ENCODE measurements at places on chromosomes 4 and X.

DNA sequence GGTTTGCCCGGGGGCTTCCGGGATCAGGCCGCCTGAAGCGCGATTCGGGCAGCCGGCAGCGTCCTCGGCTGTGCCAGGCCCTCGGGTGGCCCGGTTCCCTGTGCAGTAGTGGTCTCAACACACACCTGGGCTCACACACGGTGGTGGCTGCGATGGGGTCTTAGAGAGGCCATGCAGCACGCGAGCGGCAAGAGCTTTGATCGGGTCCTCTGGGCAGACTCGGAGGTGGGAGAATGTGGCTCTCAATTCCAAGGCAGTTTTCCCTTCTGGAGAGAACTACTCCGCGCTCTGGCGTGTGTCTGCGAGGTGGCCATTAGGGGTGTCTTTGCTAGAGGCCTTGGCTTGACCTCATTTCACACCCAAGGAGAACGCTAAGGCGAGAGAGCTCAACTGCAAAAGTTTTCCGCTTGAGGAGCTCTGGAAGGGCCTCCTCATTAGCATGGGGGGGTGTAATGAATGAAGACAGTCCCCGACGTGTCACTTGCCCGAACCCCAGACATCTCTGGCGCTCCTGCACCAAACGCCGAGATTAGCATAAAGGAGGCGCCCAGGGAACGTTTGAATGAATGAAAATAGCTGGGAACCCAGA lies 771 bp upstream of the RBPJ start:
- DNase-seq: no peak

DNA sequence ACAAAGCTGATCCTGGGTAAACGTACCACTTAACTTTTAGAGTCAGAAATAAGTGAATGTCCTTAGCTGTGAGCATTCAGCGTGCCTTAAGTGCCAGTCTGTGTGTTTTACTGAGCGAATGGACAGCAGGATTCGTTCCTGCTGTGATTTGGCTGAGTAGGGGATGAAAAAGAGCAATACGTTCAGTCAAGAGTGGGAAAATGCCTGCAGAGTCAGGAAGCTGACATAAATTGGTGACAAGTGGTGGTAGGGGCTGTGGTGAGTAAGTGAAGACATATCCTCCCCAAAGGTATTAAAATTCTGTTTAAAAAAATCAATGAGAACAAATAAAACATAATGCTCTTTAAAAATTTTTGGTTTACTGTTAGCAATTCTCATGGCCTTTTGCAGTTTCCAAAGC lies 56.6 kb upstream of the TNIP3 start:
- DNase-seq: no peak

- peak; percentile 39 for DNase-seq
Observed at GRCh38 chr4:185587427-185588161, 52.3 kb upstream of the PDLIM3 start.

DNA sequence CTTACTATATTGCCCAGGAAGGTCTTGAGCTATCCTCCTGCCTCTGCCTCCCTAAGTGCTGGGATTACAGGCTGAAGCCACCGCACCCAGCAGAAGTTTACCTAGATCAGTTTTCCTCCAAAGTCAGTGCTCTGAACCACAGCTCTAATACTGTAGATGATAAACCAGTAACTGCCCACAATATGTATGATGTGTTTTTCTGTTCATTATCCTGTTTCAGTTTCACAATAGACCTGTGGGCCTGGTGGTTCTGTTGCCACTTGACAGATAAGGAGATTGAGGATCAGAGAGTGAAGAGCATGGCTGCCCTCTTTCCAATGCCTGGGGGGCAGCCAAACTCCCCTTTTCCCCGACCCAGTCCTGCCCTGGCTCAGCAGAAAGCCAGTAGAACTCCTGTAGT lies 87.0 kb downstream of the EFNB1 start:
- no peak for DNase-seq

GRCh38 chr4:8920969-8921368 lies 49.3 kb upstream of the HMX1 start:
- no peak for DNase-seq

DNA sequence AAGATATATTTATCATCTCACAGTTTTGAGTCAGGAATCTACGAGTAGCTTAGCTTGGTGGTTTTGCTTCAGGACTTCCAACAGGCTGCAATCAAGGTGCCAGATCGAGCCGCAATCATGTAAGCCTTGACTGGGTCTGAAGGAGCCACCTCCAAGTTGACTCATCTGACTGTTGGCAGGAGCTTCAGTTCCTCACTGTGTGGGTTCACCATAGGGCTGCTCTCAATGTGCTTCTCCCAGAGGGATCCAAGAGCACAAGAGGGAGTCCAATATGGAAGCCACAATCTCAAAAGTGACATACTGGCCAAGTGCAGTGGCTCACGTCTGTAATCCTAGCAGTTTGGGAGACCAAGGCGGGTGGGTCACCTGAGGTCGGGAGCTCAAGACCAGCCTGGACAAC lies 26.5 kb downstream of the DCHS2 start:
- no peak for DNase-seq

DNA sequence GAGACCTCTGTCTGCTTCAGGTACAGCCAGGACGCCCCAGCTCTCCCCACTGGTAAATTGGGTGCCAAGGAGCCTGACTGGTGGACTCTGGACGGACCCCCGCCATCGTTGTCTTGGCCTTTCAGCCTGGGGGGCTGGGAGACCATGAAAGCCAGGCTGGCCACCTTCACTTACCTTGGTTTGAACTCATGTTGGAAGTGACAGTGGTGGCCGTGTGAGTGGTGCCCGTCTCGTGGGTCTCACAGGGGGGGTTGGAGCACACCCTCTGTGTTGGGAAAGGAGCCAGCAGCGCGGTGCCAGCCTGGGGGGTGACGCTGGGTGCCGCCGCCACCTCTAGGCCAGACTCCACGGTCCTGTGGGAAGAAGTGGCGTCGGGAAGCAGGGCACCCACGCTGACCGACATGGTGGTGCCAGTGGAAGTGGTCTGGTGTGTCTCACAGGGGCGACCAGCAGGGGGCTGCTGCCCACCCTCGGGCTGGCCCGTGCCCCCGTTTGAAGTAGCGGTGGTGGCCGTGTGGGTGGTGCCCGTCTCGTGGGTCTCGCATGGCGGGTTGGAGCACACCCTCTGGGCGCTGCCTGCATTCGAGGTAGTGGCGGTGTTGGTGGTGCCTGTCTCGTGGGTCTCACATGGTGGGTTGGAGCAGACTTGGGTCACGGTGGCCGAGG lies 9.6 kb upstream of the RENBP start:
- DNase-seq: no peak

- no peak for DNase-seq
Observed at GRCh38 chr4:55604996-55605395, 13.0 kb upstream of the PDCL2 start.

- DNase-seq: no peak
Observed at GRCh38 chrX:32966821-32967355, 244.5 kb downstream of the DMD start.

- no peak for DNase-seq
Observed at GRCh38 chr4:181676546-181676945, 566.7 kb upstream of the TENM3 start.

GRCh38 chr4:25500626-25501316 lies 123.7 kb downstream of the ANAPC4 start:
- no peak for DNase-seq

- DNase-seq: no peak
Observed at GRCh38 chr4:123838474-123838873, 441.9 kb downstream of the SPRY1 start.

DNA sequence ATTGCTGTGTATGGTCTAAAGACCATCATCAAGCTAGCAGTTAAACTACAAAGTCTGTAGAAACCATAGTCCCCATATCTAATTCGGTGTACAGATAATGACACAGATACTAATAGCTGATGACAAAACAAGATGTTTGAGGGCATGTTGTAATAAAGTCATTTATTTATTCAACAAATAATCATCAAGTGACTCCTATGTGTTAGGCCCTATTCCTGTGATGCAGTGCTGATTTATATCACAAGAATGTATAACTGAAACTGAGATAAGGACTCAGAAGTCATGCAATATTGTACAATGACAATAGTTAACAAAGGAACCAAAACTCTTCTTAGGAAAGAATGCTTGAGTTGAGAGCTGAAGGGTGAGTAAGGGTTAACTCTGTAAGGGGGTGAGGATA lies 315.0 kb upstream of the NR3C2 start:
- no peak for DNase-seq

DNA sequence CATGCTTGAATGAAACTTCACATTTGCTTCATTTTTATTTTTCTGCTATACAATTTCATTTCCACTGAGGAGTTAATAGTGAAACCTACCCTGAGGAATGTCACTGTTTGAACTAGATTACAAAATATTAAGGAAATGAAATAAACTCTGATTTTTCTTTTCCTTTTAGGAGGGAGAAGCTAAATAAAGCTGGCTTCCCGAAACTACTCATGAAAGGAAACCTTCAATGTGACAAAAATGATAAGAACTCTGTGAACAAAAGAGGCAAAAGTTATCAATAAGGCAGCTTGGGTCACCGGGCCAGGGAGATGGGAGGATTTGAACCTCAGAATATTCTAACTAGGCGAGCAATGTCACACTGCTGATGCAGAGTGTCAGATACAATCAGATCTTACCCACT lies 185.2 kb downstream of the APBB2 start:
- DNase-seq: no peak

GRCh38 chrX:115503099-115503498 lies 57.9 kb upstream of the PLS3 start:
- no peak for DNase-seq

DNA sequence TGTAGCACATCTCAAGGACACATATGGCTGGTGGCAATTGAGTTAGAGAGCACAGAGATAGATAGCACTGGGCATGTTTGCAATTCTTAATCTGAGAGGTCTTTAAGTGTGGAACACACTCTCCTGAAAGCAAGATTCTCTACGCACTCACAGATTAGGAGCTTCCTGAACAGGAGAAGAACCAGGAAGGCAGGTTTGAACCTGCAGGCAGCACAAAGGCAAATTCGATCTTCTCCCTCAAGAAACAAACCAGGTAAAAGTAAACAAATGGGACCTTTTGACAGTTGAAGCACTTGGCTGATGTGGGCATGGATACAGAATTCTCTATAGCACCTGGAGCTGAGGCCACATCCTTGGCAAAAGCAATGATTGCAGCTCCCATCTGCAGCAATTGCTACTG lies 24.3 kb downstream of the HS3ST1 start:
- DNase-seq: no peak

GRCh38 chrX:51737091-51737490 lies 6.2 kb upstream of the GSPT2 start:
- DNase-seq: no peak

GRCh38 chr4:79964400-79965211 lies 108.4 kb downstream of the ANTXR2 start:
- DNase-seq: no peak

- DNase-seq: no peak
Observed at GRCh38 chr4:139822391-139822790, 156.8 kb downstream of the MGST2 start.

GRCh38 chrX:40445691-40446090 lies 135.1 kb upstream of the ATP6AP2 start:
- no peak for DNase-seq

DNA sequence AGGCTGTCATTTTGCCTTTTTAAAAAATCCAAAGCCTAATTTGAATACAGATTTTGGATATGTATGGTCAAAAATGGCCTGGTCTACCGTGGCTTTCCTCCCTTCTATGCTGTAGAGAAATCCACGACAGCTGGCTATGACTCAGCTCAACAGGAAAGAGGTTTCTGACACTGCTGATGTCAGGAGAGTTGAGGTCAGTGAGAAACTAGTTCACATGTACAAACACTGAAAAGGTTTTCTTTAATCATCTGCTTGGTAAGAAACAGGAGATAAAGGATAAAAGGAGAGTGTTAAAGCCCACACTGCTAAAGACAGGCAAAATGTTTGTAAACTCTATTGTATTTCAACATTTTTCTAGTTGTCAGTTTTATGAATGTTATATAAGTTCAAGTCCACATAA lies 113.9 kb downstream of the NYX start:
- no peak for DNase-seq
